ENCODE measurements at places on chromosomes 2 and 18. TPM values are rescaled to one million over a fixed set of nuclear protein-coding genes. Genes with fewer than 3 reads are reported as not detected.

Gene DLGAP1
- 1.6 TPM for total RNA-seq

Gene SERPINB3
- total RNA-seq = not detected

Gene HK2
- total RNA-seq = 11.3 TPM

Gene PLCD4
- 0.91 TPM for total RNA-seq

Gene RFX8
- 0.44 TPM for total RNA-seq

Gene ADAM23
- total RNA-seq = 29.6 TPM

Gene WDPCP
- total RNA-seq = 12.9 TPM

Gene ZNF804A
- total RNA-seq = not detected

Gene RIT2
- not detected for total RNA-seq

Gene TRIM54
- not detected for total RNA-seq

Gene KLHL41
- not detected for total RNA-seq

Gene LYPD6
- total RNA-seq = not detected

Gene RTP5
- 0.12 TPM for total RNA-seq

Gene DNAJC5G
- not detected for total RNA-seq

Gene CRACDL
- 0.29 TPM for total RNA-seq

Gene GALNT14
- total RNA-seq = not detected

Gene RGPD3
- total RNA-seq = 0.37 TPM

Gene TTN
- total RNA-seq = 16.1 TPM

Gene CDH19
- total RNA-seq = not detected

Gene HRH4
- 3.2 TPM for total RNA-seq

Gene CLEC4F
- not detected for total RNA-seq

Data from T-helper 17 cell (primary cell).